ENCODE measurements at places on chromosomes 7 and 10.

GRCh38 chr7:80145780-80146422 is 11.3 kb downstream of the GNAI1 start:
- DNase-seq = peak; percentile 97

GRCh38 chr7:140008755-140009610 is 53.8 kb downstream of the PARP12 start:
- DNase-seq = no peak

DNA sequence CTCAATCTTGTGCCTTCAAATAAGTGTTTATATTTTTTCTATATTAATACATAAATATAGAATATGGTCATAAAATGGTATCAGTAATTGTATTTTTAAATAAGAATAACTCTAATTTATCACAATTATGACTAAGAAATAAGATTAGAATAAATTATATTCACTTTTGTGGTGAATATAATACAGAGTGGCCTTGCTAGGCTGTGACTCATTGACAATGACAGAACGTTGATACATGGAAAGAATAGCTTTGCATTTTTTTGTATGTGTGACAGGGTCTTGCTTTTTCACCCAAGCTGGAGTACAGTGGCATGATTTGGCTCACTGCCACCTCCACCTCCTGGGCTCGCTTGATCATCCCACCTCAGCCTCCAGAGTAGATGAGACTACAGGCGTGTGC is 47.8 kb upstream of the PCLO start:
- no peak for DNase-seq

DNA sequence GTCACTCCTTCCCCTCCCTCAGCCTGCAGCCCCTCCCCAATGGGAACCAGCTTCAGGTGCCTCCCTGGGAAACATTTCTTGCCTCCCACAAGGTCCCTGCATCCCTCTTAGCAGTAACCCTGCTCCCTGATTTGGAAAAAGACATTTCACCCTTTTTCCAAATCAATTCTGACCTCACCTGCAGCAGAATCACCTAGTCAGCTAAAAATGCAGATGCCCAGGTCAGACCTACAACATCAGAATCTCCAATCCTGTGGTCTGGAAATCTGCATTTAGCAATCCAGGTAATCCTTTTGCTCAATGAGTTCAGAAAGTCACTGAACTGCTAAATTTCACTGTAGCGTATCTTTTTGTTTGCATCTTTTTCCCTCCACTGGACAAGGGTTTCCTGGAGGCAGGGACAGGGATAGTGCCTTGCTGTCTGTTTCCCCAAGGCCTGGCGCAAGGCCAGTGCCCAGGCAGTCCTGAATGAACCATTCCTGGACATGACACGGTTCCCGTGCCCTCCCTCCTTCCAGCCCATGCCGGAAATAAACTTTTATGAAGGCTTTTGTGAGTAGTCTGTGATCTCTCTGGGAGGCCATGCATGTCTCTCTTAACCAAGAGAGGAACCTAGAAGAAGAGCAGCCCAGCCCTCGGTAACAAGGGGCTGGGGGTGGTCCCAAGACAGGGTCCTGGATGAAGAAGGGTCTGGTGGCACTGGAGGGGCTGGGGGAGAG is 44.0 kb downstream of the COL13A1 start:
- peak; percentile 68 for DNase-seq

- no peak for DNase-seq
Observed at GRCh38 chr10:108633046-108633445, 1290.3 kb downstream of the XPNPEP1 start.

GRCh38 chr10:85741626-85742300 is 624.8 kb downstream of the GRID1 start:
- DNase-seq = no peak

- no peak for DNase-seq
Observed at GRCh38 chr7:158731761-158732160, 27.2 kb upstream of the NCAPG2 start.

- no peak for DNase-seq
Observed at GRCh38 chr10:124041675-124042445, 51.5 kb downstream of the CHST15 start.

DNA sequence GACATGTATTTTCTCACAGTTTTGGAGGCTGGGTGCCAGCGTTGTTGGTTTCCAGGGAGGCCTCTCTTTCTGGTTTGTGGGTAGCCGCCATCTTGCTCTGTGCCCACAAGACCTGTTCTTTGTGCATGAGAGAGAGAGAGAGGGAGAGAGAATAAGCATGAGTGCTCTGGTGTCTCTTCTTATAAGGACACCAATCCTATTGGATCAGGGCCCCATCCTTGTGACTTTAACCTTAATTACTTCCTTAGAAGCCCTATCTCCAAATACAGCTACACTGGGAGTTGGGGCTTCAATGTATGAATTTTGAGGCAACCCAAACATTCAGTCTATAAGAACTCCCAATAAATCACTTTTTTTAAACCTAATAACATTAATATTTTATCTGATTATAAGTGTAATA is 114.6 kb downstream of the PARP12 start:
- DNase-seq = no peak

Data from mesenchymal stem cell (in vitro differentiated cells and primary cell).